NCI-H1092 (cell line): ENCODE measurements at places on chromosomes 2 and 18.

DNA sequence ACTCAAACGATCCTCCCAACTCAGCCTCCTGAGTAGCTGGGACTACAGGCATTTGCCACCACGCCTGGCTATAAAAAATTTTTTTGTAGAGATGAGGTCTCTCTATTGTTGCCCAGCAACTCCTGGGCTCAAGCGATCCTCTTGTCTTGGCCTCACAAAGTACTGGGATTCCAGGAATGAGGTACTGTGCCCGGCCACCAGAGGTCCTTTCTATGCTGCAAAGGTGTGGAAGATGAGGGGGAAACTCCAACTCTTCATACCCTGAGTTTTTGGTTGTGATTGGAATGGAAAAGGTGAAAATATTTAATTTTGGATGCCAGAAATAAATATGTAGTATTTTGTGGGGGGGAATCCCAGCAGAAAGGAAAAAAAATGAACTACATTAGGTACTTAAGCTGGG, 36.0 kb downstream of the MRPL33 start:
- no peak for DNase-seq

DNA sequence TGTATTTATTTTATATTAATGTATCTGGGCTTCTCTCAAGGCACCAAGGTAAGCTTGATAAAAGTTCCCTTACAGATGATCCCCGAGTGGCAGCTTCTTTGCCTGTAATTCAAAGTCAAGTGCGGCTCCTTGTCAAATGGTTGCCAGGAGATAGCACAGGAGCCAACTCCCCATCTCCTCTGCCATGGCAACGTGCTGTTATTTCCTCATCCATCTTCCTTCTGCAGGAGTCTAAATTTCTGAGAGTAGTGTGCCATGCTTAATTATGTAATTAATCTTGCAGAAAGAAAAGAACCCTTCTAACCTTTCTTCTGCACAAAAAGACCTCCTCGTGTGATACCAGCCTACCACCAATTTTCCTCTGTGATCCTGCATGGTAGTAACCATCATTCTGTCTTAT, 46.2 kb upstream of the ACMSD start:
- no peak for DNase-seq

GRCh38 chr2:229363185-229363814, 92.2 kb upstream of the PID1 start:
- no peak for DNase-seq

- no peak for DNase-seq
Measured at GRCh38 chr18:905948-906415, 1.3 kb downstream of the ADCYAP1 start.

DNA sequence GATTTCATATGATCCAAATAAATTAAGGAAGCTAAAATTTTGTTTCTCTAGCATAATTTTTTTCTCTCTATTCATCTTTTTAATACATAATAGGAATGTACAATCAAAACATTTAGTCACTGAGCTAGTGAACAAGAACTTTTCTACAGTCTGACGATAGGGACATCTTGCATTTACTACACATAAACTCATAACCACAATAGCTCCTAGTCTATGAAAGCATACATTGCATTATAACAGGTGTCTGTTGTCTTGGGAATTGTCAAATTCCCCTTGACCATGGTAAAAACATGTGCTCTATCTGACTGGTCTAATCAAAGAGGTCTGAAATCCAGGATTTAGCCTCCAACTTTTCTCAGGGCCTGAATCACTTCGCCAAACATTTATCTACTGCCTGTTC, 144.8 kb downstream of the FAM124B start:
- DNase-seq = no peak
